Psoas muscle (tissue), 8 donors: ENCODE measurements at places on chromosomes 4 and X.

GRCh38 chrX:148567229-148567628 lies 66.8 kb downstream of the AFF2 start:
- DNase-seq: no peak

- DNase-seq: no peak
Observed at GRCh38 chr4:150801833-150802232, 213.3 kb downstream of the LRBA start.

DNA sequence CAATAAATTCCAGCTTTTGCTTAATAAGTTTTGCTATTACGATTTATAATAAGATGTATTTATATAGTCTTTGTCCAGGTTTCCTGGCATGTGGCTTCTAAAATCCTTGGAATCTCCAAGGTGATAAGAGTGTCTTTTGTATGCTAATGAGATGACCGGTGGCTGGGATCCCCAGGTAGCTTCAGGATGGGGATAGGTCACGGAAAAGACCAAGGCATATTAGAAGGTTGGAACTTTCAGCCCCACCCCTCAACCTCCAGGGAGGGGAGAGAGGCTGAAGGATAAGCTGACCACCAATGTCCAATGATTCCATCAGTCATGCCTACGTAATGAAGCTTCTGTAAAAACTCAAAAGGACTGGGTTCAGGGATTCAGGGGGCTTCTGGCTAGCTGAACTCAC lies 41.7 kb downstream of the SMIM20 start:
- no peak for DNase-seq

GRCh38 chr4:66574145-66574978 lies 904.1 kb upstream of the EPHA5 start:
- no peak for DNase-seq

GRCh38 chrX:55240788-55241340 lies 20.7 kb downstream of the PAGE5 start:
- no peak for DNase-seq

DNA sequence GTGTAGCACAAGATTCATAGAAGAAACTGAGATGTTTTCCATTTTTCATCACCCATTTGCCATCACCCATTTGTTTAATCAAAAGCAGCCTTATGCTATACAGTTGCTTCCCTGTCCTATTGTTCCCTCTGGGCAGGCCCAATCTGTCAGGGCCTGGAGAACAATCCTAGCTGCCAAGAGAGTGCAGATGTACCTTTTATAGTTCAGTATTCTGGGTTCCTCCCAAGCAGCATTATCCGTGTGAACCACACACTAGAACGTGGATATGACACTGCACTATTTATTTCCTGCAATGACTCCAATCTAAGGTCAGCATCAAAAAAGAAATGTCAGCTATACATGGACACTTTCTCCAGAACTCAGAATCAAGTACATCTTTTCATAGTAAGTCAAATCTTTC lies 269.0 kb downstream of the ADGRA3 start:
- no peak for DNase-seq

DNA sequence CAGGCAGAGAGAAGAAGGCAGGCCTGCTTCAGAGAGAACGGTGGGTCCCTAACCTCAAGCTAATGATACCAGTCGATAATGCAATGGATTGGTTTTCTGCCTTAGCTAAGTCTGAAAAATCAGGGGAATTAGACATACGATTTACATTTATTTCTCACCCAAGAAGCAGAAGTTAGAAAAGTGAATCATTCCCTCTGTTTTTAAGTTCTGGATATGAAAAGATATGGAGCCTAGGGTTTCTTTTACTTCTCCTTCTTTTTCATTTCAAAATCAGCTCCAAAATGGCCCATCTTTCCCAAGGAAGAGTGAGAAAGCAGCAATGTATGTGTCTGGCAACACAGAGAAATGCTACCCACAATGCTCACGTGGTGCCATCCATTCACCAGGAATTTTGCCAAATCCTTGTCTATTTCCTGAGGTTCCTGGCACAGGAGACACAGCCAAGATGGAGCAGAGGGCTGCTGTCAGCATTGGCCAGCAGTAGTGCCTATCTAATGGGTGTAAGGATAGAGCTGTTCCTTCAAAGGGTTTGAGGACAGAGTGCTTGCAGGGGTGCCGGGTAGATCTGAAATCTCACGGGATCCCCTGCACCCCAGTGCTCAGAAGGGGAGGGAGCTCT lies 231.5 kb downstream of the MAML3 start:
- DNase-seq: no peak

- no peak for DNase-seq
Observed at GRCh38 chr4:140726776-140727500, 29.2 kb downstream of the TBC1D9 start.

DNA sequence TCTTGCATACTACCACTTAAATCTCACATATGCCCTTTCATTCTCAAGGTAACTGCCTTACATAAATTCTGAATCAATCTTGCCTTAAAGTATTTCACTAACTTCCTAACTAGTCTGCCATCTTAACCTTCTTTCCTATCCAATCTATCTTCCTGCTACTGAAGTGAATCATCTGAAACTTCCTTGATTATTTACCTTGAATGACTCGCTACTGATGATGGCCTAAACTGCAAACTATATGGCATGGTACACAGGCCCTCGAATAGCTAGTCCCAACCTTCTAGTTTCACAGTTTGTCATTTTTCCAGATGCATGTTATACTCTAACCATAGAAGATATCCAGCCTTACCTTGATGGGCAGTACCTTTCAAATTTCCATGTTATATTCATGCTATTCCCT lies 19.9 kb downstream of the PHKA1 start:
- no peak for DNase-seq

- no peak for DNase-seq
Observed at GRCh38 chr4:119942806-119943205, 123.8 kb downstream of the MAD2L1 start.

GRCh38 chr4:10354225-10354624 lies 103.0 kb downstream of the ZNF518B start:
- no peak for DNase-seq
